ENCODE measurements at places on chromosomes 2 and 18. TPM values are rescaled to one million over a fixed set of nuclear protein-coding genes. Genes with fewer than 3 reads are reported as not detected.

RAB17 gene
- 4.1 TPM for total RNA-seq

SERPINB3 gene
- not detected for total RNA-seq

OXER1 gene
- total RNA-seq, result not detected

IL36RN gene
- not detected for total RNA-seq

CHST10 gene
- 24.2 TPM for total RNA-seq

ADD2 gene
- total RNA-seq, result 50.5 TPM

ZNF804A gene
- total RNA-seq, result 2.8 TPM

DYSF gene
- total RNA-seq, result 13.6 TPM

C2orf66 gene
- 0.26 TPM for total RNA-seq

ADGRF3 gene
- 0.07 TPM for total RNA-seq

KCNE4 gene
- total RNA-seq, result not detected

ADRA2B gene
- total RNA-seq, result not detected

- DNase-seq, result no peak
Measured at GRCh38 chr2:30444273-30444672, 2.8 kb upstream of the LCLAT1 start.

GRCh38 chr2:111122631-111123421 is 2.1 kb downstream of the BCL2L11 start:
- peak; percentile 65 for DNase-seq

DNA sequence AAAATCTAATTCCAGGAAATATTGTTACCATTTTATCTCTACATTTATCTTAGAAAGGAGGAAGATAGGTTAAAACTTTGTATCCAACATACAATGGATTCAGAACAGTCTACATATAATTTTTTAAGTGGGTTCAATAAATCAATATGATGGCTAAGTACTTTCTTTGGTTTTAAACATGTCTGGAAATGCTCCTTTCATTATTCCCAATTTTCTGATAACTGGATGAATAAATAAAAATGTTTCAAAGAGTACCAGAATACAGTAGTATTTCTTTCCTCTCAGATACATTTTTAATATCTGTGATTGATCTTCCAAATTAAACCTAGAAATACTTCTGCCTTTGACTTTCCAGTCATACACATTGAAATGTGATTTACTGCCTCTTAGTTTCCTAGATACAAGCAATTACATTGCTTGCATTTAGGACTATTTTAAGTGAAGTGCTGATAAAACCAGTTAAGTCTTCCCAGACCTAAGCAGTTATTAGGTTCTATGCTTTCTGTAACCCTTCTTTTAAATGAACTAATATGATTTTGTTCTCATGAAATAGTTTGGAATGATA is 283.5 kb downstream of the CCDC178 start:
- DNase-seq, result no peak

DNA sequence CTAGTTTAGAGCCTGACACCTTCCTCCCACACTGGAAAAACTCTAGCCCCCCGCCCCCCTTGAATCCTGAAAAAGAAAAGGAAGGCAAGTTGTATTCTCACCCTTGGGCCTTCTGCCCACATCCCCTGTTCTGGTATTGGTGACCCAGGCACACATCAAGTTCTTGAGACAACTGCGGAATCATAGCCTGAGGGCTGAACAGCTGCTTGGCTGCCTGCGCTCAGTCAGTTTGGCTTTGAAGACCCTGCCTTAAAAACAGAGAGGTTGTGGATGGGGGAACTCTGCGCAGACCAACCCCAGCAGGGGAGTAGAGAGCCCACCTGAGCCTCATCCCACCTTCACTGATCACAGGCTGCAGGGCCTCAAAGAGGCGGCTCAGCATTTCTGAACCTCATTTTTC is 229.2 kb downstream of the ANAPC1 start:
- no peak for DNase-seq

- DNase-seq, result no peak
Measured at GRCh38 chr18:54878659-54879358, 50.5 kb downstream of the RAB27B start.

DNA sequence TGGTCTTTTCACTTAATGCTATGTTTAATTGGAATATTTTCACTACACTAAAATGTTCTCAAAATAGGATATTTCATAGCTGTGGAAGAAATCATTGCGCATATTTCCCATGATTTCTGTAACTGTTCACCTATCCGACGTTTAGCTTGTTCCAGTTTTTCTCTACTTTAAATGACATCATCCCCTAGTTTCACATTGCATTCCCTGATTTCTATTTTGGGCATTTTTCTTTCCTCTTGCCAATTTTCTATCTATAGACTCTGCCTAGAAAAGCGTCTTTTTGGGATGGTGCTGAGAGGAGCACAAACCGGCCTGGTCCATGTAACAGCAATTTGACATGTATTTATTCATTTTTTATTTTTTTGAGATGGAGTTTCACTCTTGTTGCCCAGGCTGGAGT is 163.4 kb downstream of the SH3RF3 start:
- no peak for DNase-seq

GRCh38 chr2:207901401-207901800 is 123.9 kb downstream of the PLEKHM3 start:
- no peak for DNase-seq

DNA sequence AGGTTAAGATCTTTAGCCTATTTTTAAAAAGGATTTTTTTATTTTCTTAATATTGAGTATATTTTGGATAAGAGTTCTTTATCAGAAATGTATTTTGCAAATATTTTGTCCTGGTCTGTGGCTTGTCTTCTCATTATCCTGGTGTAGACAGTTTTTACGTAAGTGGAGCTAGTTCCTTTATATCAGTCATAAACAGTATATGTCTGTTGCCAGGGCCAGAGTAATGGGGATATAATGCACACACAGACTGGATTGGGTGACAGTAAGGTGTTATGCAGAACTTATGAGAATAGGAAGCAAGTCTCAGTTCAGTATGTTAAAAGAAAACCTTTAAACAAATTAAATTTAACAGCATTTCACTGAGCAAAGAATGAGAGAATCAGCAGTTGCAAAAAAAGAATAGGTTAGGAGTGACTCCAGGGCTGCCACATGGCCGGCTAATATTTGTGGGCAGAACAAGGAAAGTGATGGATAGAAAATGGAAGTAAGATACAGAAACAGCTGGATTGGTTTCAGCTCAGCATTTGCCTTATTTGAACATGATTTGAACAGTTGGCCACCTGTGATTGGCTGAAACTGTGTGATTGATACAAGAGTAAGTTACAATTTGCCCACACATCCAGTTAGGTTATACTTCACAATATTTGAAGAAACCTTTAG is 61.1 kb upstream of the ZNG1B start:
- no peak for DNase-seq

DNA sequence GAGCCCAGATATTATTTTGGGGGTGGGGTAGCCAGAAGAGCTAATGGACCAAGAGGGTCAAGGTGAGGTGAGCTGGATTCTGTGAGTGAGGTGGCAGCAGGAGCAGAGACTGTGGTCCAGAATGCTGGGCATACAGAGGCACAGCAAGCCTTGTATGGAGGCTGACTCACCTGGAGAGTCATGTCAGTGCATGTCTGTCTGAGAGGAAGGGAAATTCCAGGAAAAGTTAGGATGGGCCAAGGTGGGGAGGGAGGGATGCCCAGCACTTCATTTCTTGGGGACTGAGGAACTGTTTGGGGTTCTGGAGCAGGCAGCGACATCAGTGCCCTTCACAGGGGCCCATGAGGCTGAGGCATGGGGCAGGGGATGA is 21.1 kb downstream of the PER2 start:
- peak; percentile 26 for DNase-seq

DNA sequence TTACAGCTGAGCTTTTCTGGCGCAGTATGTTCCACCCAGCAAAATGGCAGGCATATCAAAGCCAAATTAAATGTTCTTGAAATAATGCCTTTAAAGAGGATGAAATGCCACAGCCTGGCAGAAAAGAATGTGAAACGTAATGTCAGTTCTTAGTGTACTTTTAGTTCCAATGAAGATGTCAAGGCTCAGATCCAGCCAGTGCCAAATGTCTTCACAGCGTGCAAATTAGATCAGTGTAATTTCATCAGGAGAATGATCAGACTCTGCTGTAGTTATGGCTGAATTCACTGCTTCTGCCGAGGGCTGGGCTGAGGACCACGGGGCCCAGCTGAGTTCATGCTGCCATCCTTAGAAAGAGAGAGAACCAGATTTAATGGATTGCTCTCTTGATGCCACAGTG is 78.7 kb upstream of the ITGA4 start:
- no peak for DNase-seq

DNA sequence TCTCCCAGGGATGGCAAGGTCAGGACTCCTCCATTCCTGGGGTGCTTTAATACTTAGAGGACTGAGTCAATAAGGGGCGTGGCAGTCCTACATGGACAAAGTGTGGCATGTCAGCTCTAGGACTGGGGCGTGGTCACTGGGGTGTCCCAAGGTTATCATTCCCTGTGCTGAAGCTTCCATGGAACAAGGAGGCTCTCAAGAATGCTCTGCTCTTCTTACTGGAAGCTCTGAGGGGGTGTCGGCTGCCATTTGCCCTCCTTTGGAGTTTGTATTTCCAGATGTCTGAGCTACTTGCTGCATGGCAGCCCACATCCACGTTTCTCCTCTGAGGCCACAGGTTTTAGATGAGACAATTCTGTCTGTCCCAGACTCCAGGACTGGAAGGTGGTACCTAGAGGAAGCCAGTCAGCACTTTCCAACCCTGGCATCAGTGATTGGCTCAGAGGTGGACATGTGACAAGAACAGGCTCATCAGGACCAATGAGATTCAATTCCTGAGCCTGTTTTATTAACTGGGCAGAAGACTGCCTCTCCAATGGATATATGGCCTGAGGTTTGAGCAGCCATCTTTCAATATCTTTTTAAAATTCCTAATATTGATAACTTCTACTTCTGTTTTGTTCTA is 128.9 kb upstream of the ARL4C start:
- DNase-seq, result no peak

DNA sequence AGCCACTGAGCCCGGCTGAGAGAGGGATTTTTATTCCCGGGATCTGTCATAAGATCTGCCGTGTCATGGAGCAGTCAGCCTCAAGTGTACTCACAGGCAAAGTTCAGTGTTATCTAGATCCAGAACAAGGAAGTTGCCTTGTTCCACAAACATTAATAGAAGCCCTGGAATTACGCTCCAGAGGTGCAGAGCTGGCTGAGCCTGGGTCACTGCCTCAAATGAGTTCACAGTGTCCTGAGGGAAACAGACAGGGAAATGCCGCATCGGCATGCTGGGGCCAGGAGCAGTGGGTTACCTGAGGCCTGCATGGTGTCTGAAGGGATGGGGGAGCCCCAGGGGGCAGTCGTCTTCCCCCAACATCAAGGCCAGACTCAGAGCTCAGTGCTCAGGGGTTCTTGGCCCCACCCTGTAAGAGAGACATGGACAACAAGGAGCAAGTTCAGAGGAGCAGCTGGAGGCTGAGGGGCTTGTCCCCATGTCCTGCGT is 42.7 kb upstream of the ODC1 start:
- no peak for DNase-seq

DNA sequence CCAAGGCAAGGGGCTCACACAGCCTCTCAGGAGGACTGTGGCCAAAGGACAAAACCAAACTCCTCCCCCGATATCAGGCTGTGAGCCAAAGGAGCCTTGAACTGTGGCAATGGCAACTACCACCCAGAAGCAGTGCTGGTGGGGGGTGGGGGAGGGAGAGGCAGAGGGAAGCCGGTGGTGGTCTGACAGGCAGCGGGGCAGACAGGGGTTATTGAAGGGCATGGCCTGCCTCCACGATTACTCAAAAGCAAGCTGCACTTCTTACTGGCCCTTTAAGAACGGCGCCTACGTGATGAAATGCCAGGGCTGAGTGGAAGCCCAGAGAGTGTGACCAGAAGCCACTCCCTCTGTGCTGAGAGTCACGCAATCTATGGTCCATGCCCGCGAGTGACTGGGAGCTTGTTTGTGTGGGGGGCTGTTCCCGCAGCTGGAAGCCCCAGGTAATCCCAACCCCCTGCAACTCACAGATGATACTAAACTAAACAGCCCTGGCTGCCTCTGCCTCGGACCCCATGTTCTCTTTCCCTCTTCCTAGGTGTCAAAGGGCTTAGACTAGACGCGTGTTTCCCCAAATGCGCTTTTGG is 128.2 kb upstream of the CXCR4 start:
- DNase-seq, result no peak

- no peak for DNase-seq
Measured at GRCh38 chr18:24006712-24007313, 7.7 kb upstream of the TTC39C start.

GRCh38 chr18:59041819-59042815 is 97.6 kb upstream of the SEC11C start:
- no peak for DNase-seq

GRCh38 chr2:96867756-96868554 is 1.9 kb downstream of the SEMA4C start:
- DNase-seq, result no peak

- DNase-seq, result no peak
Measured at GRCh38 chr2:143132355-143132754, 3.1 kb downstream of the ARHGAP15 start.

- no peak for DNase-seq
Measured at GRCh38 chr2:113720167-113720566, 36.3 kb downstream of the SLC35F5 start.

DNA sequence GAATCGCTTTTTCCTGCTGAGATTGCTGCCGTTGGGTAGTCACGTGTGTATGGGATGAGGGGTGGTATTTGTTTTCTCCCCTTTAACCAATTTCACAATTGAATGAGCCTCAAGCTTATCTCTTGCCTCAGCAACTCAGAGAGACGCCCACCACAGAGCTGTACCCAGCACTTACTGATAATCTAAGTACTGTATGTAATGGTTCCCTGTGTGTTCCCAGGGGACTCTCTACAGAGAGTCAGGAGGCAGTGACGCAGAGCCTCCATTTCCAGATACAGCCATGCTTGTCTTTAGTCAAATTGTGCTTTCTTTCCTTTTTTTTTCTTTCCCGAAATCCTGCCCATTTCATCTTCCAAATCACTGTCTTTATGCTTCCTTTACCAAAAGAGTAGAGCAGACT is 1102.1 kb upstream of the KLHL29 start:
- no peak for DNase-seq

- DNase-seq, result no peak
Measured at GRCh38 chr18:12342661-12343060, 34.4 kb downstream of the AFG3L2 start.

- no peak for DNase-seq
Measured at GRCh38 chr2:192413812-192414681, 219.3 kb upstream of the TMEFF2 start.

DNA sequence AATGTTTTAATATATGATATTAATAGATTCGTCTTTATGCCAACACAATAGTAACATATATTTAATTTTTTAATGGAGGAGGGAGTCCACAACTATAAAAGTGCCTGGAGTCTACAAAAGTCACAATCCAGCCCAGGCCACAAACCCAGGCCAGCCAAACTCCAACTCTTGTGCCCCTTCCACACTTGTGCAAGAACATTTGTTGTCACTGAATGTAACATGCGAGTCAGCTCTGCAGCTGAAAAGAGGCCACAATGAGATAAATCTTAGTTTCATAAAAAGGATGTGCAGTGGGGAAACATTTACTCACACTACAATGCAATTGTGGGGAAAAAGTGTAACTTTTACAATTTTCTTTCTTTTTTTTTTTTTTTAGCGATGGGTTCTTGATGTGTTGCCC is 110.8 kb downstream of the MCFD2 start:
- DNase-seq, result no peak

DNA sequence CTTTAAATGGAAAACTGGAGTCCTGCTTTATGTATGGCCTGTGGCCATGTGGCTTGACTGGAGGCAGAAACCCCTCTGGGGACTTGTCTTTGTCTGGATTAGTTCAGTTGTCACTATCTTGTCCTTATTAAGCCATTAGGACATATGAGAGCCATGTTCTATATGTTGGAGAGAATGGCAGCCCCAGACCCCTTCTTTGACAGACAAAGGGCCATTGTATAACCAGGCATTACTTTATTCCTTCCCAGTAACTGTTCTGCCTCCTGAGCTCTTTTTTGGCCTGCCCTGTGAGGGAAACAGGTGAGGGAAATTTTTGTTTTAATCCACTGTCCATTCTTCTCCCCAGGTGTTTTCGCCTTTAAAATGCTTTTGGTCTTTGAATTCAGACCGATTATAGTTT is 43.3 kb downstream of the FSHR start:
- DNase-seq, result no peak
